SK-N-SH (cell line): ENCODE measurements at places on chromosomes 11 and 22. TPM values are rescaled to one million over a fixed set of nuclear protein-coding genes. Genes with fewer than 3 reads are reported as not detected.
A peak's percentile ranks its signal among the peaks of the same experiment; 100 is the strongest.

DNA sequence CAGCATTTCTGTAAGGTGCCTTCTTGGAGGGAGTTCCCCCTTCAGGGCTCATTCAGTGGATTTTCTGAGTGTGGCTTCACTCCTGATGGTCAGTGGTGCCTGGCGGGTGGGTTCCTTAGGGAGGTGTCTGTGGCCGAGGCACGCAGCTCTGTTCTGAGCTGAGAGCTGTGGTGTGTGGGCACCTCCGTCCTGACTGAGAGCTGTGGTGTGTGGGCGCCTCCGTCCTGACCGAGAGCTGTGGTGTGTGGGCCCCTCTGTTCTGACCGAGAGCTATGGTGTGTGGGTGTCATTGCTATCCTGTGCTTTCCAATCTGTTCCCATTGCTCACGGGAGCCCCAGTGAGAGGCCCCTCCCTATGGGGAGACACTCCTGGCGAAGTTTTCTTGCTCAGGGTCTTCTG lies 39.8 kb downstream of the MUC6 start:
- no peak for DNase-seq

DNA sequence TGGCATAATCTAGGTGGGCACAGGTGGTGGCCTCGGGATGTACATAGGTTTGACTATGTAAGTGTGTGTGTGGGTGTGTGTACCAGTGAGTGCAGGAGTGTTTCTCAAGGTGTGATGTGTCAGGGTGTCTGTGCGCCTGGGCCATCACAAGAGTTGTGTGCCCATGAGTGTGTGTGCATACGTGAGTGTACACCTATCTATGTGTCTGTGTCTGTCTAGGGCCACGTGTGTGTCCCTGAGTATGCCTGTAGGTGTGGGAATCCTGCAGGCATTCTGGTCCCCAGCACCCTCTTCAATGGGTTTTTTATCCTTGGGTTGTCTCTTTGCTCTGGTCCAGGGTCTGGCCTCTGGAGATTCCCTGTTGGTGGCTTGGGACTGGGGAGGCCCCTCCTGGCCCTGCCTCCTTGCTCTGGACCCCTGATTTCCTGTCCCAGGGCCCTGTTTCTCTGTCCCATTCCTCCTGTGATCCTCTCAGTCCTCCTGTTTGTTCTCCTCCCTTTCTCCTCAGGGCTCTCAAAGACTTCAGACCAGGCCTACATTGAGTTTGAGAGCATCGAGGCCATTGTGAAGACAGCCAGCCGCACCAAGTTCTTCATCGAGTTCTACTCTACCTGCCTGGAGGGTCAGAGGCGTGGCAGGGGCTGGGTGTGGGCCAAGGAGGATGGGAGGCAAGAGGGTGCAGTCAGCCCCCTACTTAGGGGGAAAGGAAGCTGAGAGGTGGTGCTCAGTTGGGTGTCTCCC lies 9.4 kb downstream of the INPPL1 start:
- no peak for DNase-seq

DNA sequence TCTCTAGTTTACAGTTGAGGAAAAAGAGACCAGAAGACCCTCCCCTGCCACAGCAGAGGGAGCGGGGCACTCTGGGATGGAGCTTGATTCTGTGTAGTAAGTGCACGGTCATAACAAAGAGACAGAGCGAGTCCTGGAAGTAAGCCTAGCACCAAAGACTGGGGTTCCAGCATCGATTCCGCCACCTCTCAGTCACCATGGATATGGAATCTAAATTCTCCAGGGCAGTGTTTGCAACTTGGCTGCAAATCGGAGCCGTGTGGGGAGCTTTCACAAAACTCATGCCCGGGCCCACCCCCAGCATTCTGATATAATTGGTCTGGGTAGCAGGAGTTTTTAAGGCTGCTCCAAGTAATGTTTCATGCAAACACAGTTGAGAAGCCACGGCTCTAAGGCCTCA lies 129.5 kb upstream of the OPCML start:
- DNase-seq, result no peak

DNA sequence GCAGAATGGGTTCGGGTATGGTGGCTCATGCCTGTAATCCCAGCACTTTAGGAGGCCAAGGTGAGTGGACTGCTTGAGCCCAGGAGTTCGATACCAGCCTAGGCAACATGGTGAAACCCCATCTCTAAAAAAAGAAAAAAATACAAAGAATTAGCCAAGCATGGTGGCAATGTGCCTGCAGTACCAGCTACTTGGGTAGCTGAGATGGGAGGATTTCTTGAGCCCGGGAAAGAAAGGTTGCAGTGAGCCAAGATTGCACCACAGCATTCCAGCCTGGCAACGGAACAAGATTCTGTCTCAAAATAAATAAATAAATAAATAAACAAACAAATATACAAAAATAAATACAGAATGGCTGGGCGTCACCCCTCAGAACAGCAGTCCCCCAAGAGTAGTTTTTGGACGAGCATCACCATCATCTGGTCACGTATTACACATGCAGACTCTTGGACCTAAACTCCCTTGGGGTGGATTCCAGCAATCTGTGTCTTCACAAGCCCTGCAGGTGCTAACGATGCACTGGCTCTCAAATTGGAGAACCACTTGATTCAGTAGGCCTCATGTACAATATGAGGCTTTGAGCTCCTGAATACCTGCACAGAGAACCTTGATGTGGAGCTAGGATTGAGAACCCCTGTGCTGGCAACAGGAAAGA lies 33.5 kb downstream of the CLMP start:
- DNase-seq, result no peak

DNA sequence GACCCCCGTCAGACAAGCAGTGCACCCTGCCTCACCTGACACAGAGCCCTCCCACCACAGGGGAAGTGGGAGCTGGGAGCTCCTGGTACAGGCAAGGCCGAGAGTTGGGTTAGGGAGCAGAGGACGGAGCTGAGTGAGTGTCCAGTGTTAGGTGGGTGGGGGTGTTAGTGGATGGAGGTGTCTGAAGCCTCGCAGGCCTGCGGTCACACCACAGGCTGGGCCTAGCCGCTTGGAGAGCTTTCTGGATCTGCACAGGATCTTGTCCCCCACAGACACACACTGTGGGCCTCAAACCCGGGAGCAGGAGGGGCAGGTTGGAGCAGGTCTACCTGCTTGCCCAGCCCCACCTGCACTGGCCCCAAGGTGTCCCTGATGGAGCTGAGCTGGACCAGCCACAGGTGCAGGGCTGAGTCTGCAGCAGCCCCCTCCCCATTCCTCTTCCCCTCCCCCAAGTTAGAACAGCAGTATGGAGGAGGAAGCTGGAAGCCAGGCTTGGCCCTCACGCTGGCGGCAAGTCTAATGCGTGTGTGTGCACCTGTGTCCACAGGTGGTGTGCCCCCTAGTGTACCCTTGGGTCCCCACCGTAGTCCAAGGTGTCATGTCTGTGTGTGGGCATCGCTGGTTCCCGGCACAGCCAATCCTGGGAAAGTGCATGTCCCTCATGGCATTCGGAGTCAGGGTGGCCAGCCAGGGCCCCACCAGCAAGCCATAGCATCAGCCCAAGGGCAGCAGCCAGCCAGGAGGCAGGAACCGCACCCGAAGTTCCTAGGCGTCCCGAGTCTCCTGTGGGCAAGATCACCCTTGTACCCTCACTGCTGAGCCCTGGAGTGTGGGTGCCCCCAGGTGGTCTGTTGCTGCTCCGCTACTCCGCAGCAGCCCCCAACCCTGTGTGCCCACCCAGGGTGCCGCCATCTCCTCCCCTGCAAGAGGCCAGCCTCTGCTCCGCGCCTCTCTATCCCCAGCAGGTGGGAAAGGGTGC lies 2.0 kb upstream of the GATD1 start:
- DNase-seq, result no peak

GRCh38 chr22:22937894-22938480 lies 50.4 kb downstream of the IGLL5 start:
- DNase-seq, result no peak

GRCh38 chr11:5274395-5274794 lies 4.7 kb upstream of the HBE1 start:
- DNase-seq, result no peak

GRCh38 chr11:69572233-69572860 lies 68.6 kb upstream of the CCND1 start:
- no peak for DNase-seq

DNA sequence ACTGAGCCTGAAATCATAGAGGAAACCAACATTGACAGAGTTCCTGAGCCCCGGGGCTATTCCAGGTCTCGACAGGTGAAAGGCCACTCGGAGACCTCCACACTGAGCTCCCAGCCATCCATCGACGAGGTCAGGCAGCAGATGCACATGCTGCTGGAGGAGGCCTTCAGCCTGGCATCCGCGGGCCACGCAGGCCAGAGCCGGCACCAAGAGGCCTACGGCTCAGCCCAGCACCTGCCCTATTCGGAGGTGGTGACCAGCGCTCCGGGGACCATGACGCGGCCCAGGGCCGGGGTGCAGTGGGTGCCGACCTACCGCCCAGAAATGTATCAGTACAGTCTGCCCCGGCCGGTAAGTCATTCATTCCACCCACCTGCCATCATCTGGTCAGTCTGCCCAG lies 54.9 kb downstream of the C11orf91 start:
- DNase-seq, result no peak

- DNase-seq, result no peak
These were observed 12.2 kb downstream of the NEAT1 start for GRCh38 chr11:65434667-65435410.

GRCh38 chr22:37231406-37232139 lies 12.5 kb downstream of the RAC2 start:
- DNase-seq, result peak; percentile 12

PKNOX2 gene
- polyA plus RNA-seq, result 0.02 TPM in 1 of 2 replicates, not detected in the other

GAL3ST1 gene
- polyA plus RNA-seq, result 0.08 TPM in 1 of 2 replicates, not detected in the other
